Right atrium auricular region (tissue), 2 donors: ENCODE measurements at places on chromosomes 11 and 22. TPM values are rescaled to one million over a fixed set of nuclear protein-coding genes. Genes with fewer than 3 reads are reported as not detected.
A peak's percentile ranks its signal among the peaks of the same experiment; 100 is the strongest.

- peak overlapping the region; percentile 84 for H3K27ac ChIP-seq
- peaks cover 16% of the 10 kb centered on the region for H3K36me3 ChIP-seq
- no peaks in the 10 kb centered on the region for H3K27me3 ChIP-seq
- no peaks in the 10 kb centered on the region for H3K4me1 ChIP-seq
- no peak overlapping the region for H3K4me3 ChIP-seq
These were observed 20.3 kb downstream of the DKK3 start for GRCh38 chr11:11988099-11988651.

DNA sequence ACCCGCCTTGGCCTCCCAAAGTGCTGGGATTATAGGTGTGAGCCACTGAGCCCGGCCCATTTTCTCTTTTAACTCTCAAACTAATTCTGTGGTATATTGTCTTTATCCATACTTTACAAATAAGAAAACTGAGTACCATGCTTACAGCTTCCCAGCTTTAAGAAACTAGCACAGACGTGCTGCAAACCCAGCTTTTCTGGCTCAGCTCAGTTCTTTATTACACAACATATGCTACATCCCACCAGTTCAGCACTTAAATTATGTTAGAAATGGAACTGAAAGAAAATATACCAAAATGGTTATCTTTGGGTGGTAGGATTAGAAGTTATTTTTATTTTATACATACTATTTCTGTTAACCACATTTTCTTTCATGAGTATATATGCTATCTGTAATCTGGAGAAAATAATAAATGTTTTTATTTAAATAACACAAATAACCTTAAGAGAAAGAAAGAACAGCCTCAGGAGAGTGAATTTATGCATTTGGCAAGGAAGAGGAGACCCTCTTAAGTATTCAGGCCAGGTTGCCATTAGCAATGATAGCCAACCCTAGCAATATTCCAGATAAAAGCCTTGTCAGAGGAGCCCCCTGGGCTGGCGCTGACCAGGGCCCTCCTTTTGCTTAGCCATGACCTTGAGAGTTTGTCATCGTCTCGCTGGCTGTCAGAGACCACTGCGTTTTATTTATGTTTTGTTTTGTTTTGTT, 33.8 kb downstream of the SLN start:
- H3K4me3 ChIP-seq = no peak overlapping the region
- H3K27ac ChIP-seq = no peak overlapping the region
- H3K36me3 ChIP-seq = no peaks in the 10 kb centered on the region
- DNase-seq = no peak

- no peaks in the 10 kb centered on the region for H3K36me3 ChIP-seq
- H3K27me3 ChIP-seq = no peaks in the 10 kb centered on the region
- no peak for DNase-seq
- H3K4me1 ChIP-seq = no peaks in the 10 kb centered on the region
- no peak overlapping the region for H3K4me3 ChIP-seq
These were observed 29.5 kb downstream of the MMP27 start for GRCh38 chr11:102676084-102676483.

- H3K27ac ChIP-seq = no peak overlapping the region
- H3K4me3 ChIP-seq = no peak overlapping the region
- no peaks in the 10 kb centered on the region for H3K27me3 ChIP-seq
- H3K4me1 ChIP-seq = no peaks in the 10 kb centered on the region
- no peak for DNase-seq
These were observed 22.0 kb downstream of the CREB3L1 start for GRCh38 chr11:46299451-46299961.

DNA sequence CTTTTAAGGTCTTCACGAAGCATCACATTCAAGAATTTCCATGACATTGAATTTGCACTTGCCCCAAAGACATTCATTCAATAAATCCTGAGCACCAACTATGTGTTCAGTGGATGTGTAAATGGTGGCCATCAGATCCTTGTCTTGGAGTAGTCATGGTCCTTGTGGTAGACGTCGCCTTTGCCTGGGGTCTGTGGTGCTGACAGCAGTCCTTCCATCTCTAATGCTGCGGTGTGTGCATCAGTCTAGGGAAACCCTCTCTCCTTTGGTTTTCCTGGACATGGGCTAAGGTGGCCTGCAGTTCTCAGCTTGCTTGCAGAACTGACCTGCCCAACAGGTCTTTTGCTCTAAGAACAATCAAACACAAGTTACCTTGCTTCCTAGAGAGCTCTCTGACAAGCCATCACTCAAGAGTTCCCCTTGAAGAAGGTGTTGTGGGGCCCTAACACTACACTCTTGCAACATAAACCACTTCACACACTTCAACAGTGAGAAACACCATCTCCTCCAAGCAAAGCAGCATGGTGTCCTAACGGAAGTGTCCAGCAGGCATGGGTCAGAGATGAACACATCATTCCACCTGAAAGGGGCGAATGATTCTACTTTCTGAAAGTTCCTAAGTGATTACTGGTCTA, 72.1 kb downstream of the BUD13 start:
- no peaks in the 10 kb centered on the region for H3K4me1 ChIP-seq
- no peak overlapping the region for H3K27ac ChIP-seq
- DNase-seq = no peak

- no peak for DNase-seq
- H3K4me1 ChIP-seq = no peaks in the 10 kb centered on the region
- no peaks in the 10 kb centered on the region for H3K36me3 ChIP-seq
- no peaks in the 10 kb centered on the region for H3K27me3 ChIP-seq
These were observed 16.7 kb downstream of the CLDN5 start for GRCh38 chr22:19507534-19507861.

- H3K27ac ChIP-seq = no peak overlapping the region
- H3K4me3 ChIP-seq = no peak overlapping the region
- H3K36me3 ChIP-seq = no peaks in the 10 kb centered on the region
- H3K27me3 ChIP-seq = no peaks in the 10 kb centered on the region
- no peaks in the 10 kb centered on the region for H3K4me1 ChIP-seq
- no peak for DNase-seq
These were observed 55.4 kb upstream of the NECTIN1 start for GRCh38 chr11:119784421-119784820.

DNA sequence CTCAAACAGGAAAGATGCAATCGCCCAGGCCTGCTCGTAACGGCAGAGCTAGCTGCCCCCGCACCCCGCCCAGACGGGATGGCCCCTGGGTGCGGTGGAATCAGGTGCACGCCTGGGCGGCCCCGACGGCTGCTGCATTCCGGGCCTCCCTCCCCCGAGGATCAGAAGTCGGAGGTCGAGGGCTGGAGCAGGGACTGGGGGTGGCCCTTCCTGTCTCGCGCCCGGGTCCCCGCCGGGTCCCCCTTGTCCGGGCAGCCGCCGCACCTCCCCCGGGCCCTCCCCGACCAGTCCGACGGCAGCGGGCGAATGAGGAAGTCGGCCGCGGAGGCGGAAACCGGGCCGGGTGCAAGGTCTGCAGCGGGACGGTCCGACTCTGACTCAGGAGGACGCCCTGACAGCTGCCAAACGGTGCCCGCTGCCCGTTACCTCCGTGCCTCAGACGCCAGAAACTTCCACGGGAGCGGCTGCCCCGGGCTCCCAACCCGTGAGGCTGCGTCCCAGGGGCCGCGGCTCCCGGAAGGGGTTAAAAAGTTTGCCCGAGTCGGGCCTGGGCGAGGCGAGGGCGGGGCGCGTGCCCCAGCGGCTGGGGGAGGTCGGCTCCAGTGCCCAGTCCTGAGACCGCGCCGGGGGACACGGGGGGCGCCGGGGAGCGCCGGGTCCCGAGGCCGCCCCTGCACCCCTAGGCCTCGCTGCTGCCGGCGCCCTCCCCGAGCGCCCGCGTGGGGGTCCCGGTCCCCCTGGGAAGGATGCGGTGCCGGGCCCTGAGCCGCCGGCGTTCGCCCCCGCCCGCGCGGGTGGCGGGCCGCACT, 663 bp downstream of the MYH9 start:
- H3K4me1 ChIP-seq = no peaks in the 10 kb centered on the region
- peak overlapping the region; percentile 94 for H3K4me3 ChIP-seq
- H3K27ac ChIP-seq = peak overlapping the region; percentile 99
- peaks cover 38% of the 10 kb centered on the region for H3K36me3 ChIP-seq
- no peaks in the 10 kb centered on the region for H3K27me3 ChIP-seq

GRCh38 chr11:93229876-93230275, 32.1 kb upstream of the SLC36A4 start:
- DNase-seq = no peak
- no peak overlapping the region for H3K27ac ChIP-seq
- H3K27me3 ChIP-seq = no peaks in the 10 kb centered on the region
- no peaks in the 10 kb centered on the region for H3K36me3 ChIP-seq

DNA sequence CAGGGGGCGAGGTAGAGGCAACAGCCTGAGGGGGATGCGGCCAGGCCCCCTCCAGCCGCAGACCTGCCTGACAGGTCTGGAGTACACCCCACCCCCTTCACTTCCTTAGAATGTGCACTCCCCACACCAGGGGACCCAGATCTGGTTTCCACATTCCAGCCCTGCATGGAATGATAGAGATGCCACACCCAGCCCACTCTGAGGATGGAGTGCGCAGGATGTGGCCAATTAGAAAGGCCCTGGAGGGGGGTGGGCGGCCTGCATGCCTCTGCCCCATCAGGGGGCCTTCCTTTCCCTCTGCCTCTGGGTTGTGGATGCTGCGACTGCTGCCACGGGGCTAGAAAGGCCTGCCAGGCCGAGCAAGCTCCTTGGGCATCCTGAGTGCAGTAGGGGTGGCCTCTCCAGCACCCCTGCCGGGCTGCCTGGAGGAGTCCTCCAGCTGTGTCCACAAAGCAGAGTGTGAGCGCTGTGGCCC, 28.2 kb upstream of the MGAT3 start:
- no peaks in the 10 kb centered on the region for H3K27me3 ChIP-seq
- DNase-seq = no peak
- peaks cover 53% of the 10 kb centered on the region for H3K36me3 ChIP-seq
- no peak overlapping the region for H3K4me3 ChIP-seq
- H3K27ac ChIP-seq = no peak overlapping the region
- no peaks in the 10 kb centered on the region for H3K4me1 ChIP-seq

DNA sequence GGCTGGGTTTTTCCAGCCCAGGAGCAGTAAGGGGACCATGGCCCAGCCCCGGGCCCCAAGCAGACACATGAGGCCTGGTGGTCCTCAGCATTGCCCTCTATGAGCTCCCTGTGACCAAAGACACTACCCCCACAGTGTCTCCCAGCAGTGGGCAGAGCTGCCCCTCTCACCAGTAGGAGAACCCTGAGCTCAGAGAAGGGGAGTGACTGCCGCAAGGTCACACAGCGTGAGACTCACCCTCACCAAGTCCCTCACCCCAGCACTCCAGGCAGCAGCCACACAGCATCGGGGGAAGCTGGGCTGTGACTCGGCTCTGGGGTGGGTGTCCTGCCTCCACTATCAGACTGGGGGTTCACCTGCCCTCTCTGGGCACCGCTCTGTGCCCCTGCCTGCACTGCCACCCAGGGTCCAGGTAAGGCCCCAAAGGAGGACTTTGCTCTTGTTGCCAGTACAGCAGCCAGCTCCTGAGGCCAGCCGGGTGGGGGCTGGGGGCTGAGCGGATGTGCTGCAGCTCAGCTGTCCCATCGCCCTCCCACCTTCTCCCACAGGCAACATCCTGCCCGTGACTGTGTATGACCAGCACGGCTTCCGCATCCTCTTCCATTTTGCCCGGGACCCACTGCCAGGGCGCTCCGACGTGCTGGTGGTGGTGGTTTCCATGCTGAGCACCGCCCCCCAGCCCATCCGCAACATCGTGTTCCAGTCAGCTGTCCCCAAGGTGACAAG, 7.9 kb upstream of the SH3BP1 start:
- no peaks in the 10 kb centered on the region for H3K27me3 ChIP-seq
- no peak overlapping the region for H3K4me3 ChIP-seq
- H3K4me1 ChIP-seq = peaks cover 5% of the 10 kb centered on the region

- H3K27me3 ChIP-seq = no peaks in the 10 kb centered on the region
- no peak for DNase-seq
- H3K4me3 ChIP-seq = no peak overlapping the region
- H3K27ac ChIP-seq = no peak overlapping the region
- no peaks in the 10 kb centered on the region for H3K36me3 ChIP-seq
These were observed 38.0 kb upstream of the IL17RA start for GRCh38 chr22:17046566-17047348.

GRCh38 chr22:40436505-40437431, 66.4 kb downstream of the SGSM3 start:
- no peak overlapping the region for H3K4me3 ChIP-seq
- no peaks in the 10 kb centered on the region for H3K27me3 ChIP-seq
- H3K27ac ChIP-seq = peak overlapping the region; percentile 71

DNA sequence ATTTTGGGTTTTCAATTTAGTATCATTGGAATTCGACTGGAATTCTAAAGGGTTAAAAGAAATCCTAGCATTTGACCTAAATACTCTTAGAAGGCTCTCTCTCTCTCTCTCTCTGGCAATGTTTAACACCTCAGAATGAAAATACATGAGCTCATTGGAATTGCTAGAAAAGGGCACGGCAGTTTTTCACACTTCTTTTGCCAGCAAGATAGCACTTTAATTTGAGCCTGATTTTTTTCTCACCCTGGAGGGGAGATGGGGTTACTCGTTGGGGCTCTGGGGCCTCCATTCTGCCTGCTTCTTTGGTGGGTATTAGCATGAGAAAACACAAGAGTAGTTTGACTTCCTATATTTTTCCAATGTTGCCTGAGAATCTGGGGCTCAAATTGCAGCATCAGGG, 22.8 kb upstream of the CLMP start:
- no peaks in the 10 kb centered on the region for H3K36me3 ChIP-seq
- H3K4me1 ChIP-seq = peaks cover 5% of the 10 kb centered on the region
- no peak overlapping the region for H3K27ac ChIP-seq

PTPRCAP gene
- 1.9 TPM for total RNA-seq

TRIM29 gene
- 0.85 TPM for total RNA-seq

STT3A gene
- total RNA-seq = 69.7 TPM

TEX12 gene
- not detected for total RNA-seq

SHISA8 gene
- total RNA-seq = 0.67 TPM

RNF215 gene
- total RNA-seq = 5.6 TPM

PTGDR2 gene
- total RNA-seq = not detected
